ENCODE measurements at places on chromosomes 7 and 10.
A peak's percentile ranks its signal among the peaks of the same experiment; 100 is the strongest.

- no peak for DNase-seq
Measured at GRCh38 chr7:113883096-113883495, 35.7 kb downstream of the PPP1R3A start.

DNA sequence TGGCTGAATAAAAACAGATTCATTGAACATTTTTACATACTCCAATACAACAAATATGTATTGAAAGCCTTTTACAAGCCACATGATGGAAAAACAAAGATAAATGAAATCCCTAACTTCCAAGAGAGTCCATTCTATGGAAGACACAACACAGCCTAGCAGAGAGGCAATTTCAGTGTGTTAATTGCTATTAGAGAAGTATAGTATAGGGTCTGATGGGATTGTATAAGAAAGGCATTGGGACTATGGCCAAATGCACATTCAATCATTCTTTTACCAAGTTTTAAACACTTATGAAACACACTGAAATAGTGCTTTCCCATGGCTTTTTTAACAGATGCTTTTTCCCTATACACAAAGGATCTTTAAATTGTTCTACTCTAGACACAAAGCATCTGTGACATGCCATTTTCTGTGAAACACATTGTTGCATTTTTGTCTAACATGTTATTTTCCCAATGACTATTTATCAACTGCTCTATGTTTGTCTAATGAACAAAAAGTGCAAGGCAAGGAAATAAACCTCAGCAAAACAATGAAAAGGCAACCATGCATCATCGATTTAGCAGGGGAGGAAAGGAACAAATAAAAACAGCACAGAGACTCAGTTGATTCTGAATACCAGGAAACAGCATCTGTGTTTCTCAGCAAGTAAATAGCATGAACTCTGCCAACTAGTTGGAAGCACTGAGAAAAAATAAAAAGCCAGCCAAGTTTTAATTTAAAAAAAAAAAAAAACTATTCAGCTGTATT lies 42.4 kb upstream of the PHYHIPL start:
- no peak for DNase-seq

GRCh38 chr10:22606164-22606614 lies 108.2 kb downstream of the PIP4K2A start:
- no peak for DNase-seq

- no peak for DNase-seq
Measured at GRCh38 chr10:132889556-132889955, 52.8 kb downstream of the CFAP46 start.

DNA sequence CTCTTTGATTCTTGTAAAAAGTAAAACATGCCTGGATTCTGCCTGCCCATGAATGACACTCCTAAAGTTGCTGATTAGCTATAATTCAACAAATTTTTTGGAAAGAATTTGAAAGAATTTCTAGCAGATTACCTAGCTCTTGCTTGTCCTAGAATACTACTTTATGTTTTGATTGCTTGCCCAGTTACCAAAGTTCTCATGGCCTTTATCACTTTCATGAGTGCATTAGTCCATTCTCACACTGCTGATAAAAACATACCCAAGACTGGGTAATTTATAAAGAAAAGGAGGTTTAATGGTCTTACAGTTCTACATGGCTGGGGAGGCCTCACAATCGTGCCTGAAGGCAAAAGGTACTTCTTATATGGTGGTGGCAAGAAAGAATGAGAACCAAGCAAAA lies 1137.3 kb downstream of the SORCS1 start:
- DNase-seq: no peak

DNA sequence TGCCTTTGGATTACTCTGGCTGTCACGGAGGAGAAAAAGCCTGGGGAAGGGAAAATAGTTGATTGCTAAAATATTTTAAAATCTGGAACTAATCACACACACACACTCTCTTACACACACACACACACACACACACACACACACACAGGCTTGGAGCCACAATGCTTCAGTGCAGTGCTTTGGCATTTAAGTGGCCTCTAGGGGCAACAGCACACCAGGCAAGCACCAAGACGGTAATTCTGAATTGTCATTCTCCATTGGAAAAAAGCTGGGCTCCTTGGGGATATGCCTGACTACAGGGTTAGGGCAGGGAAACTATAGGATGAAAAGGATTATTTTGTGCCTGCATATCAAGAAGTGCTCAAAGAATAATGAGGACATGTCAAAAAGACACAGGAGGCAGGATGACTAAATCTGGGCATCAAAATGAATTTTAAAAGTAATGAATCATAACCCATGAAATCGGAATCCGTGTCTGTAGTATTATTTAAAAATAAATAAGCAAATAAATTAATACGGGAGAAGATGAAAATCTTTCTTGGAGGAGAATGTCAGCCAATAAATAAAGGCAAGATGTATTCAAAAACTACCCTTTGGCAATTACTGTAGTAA lies 30.4 kb upstream of the DDC start:
- no peak for DNase-seq

- DNase-seq: no peak
Measured at GRCh38 chr7:86837235-86837634, 193.5 kb downstream of the GRM3 start.

- no peak for DNase-seq
Measured at GRCh38 chr10:86506499-86506898, 15.1 kb downstream of the WAPL start.

DNA sequence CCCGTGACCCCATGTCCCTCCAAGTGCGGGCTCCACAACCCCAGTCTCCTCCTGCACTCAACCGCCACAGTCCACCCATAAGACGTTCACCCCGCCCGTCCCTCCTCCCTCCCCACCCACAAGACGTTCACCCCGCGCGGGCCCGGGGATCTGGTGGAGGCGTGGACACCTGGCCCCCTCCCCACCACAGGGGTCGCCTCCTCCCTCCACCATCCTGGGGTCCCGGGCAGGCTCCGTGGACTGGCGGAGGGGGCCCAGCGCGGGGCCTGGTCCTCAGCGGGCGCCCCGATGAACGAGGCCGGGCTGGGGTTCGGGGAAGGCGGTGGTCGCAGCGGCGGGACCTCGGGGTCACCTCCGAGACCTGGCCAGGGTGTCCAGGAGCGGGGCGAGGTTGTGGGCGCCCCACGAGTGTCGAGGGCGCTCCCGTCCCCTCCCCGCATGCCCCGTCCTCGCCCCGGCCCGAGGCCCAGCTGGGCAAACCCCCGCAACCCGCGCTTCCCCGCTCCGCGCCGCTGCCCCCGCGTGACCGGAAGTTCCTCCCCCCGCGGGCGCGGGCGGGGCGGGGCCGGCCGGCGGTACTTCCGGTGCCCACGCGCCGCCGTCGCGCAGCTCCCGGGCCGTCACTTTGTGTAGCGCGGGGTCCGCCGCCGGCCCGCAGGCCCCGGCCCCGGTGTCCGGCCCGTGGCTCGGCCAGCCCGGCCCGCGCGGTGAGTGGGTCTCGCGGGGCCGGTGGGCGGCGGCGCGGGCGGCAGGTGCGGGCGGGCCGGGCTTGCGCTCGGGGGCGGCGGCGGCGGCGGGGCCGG lies at the start of gene ZNF316:
ZNF316 (plus strand) TSS at position 578 of the 803 bp plus-strand sequence. CDS start 5,092 bp downstream, outside the sequence.
- DNase-seq: peak; percentile 89

GRCh38 chr10:125812128-125812750 lies 10.8 kb downstream of the UROS start:
- DNase-seq: no peak

DNA sequence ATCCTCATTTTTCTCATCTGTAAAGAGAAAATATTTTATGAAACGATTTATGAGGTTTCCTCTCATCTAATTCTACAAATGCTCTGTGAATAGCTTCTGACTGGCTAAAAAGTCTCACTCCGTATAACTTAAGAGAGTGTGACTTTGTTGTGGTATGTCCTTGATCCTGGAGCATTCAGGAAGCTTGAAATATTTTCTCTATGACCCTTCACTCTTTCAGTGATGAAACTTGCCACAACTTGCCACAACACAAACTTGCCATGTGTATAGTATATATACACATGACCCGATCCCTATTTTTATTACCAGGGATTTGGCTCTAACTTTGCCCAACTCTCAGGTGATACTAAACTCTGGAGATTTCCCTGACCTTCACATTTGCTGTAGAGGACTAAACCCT lies 74.1 kb downstream of the TES start:
- no peak for DNase-seq

GRCh38 chr10:101233863-101234262 lies 4.6 kb upstream of the LBX1 start:
- DNase-seq: no peak

GRCh38 chr7:140601566-140602174 lies 38.9 kb downstream of the DENND2A start:
- no peak for DNase-seq

GRCh38 chr10:98417481-98417959 lies 2.5 kb upstream of the PYROXD2 start:
- DNase-seq: no peak

DNA sequence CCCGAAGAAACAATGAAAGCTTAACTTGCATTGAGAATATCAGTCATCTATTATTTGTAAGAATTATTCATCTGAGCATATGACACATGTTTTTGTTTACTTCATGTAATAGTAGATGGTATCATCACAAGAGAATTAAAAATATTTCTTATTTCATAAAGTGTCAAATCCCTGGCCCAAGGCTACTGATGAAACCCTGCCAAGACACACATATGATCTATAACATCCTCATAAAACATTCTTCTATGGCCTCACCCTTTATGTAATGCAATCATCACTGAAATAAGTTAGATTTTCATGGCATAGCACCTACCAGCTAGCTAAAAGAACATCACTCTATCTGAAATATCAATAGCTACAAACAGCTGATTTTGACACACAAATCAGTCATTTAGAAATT lies 385.6 kb upstream of the PHF14 start:
- DNase-seq: no peak

DNA sequence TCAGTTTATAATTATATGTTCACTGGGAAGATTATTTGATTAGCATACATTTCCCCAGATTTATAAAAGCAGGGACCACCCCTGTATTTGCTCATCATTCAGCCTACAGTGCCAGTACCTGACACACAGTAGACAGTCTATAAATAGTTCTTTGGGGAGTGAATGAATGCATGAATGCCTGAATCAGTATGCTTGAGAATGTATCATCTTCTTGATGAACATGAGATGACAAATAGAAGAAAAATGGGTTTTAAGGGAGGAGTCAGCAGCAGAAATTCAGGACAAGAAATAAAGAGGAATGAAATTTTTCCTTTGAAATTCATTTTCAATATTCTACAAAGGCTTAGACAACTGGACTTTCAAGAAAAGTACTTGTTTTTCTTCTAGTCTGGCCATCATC lies 295.8 kb upstream of the LRRTM3 start:
- DNase-seq: no peak

- DNase-seq: no peak
Measured at GRCh38 chr7:117666031-117666430, 186.2 kb downstream of the CFTR start.

DNA sequence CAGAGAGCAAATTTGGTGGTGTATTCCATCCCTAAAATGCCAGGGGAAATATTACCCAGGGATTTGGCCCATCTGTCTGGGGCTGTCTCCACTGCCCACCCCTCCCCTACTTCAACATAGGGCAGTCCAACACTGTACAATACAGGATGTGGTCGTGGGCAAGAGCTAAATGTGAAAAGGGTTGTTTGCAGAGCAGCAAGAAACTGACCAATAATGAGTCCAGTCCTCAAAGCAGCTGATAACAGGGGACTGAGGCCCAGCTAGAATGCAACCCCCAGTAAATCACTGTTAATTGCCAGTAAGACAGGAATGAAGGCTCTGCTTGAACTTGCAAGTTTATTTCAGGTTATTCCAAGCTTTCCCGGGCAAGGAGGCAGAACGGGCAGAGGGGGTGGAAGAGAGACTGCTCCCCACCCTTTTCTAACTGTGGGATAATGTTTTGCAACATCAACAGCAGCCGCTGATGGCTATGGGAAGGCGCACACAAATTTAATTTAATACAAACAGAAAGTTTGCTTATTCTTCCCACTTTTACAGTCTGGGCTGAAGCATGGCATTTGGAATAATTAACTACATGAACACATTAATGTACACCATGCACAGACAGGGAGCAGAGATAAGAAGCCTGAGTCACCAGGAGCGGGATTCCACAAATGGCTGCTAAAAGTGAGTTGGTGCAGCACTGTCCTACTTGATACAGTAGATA lies 36.8 kb downstream of the AFAP1L2 start:
- DNase-seq: no peak

DNA sequence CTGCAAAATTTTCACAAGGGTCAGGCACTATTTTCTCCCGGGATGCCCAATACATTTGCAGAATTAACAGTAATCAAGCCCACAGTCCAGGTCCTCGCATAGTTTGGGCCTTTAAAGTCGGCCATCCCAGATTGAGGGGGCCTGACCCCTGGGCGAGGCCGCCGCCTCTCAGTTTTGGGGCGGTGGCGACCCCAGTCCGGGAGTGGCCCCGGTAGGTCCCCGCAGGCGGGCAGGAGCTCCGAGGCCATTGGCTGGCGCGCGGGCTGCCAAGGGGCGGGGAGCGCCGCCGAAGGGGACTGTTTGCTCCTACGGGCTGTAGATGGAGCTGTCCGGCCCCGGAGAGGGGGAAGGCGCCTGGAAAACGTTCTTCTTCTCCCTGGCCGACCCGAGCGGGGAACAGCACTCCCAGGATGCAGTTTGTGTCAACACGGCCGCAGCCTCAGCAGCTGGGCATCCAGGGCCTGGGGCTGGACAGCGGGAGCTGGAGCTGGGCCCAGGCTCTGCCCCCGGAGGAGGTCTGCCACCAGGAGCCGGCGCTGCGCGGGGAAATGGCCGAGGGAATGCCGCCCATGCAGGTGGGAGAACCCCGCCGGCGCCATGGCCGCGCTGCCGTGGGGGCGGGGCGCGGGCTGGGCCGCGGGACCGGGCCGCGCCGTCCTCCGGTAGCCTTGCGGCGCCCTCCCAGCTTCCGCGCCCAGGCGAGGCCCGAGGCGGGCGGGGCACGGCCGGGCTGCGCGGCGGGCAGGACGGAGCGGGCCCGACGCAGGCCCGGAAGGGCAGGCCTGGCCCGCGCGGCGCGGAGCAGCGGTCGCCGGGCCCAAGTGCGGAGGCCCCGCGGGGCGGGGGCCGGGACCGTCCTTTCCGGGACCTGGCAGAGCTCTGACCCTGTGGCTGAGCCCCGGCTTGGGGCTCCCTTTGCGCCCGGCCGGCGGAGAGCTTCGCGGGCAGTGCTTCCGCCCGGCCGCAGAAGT lies at the start of gene ZNF282:
ZNF282 (plus strand) TSS at position 367 of the 971 bp plus-strand sequence; CDS start at position 411, 44 bp downstream.
- peak; percentile 97 for DNase-seq

- no peak for DNase-seq
Measured at GRCh38 chr7:21944616-21945453, 864 bp downstream of the CDCA7L start.

GRCh38 chr7:7772397-7772821 lies 54.0 kb upstream of the RPA3 start:
- DNase-seq: no peak

- no peak for DNase-seq
Measured at GRCh38 chr10:95538412-95538811, 22.8 kb downstream of the SORBS1 start.

DNA sequence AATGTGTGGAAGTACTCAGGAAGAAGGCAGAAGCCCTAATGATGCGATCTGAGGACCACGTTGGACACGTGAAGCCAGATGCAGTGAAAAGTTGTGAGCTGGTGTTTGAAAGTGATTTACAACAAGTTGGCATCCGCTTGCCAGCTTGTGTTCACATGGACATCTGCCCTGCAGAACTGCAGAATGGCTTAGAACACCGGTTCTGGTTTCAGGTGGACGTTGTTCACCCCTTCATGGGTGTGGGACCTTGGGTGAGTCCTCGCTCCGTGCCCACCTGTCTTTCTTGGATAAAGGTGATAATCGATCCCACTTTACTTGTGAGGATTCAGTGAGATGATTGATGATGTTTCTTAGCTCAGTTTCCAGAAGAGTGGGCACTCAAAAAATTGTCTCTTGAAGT lies 53.8 kb downstream of the CAMK1D start:
- DNase-seq: no peak

Data from posterior vena cava (tissue), 2 donors.